ENCODE measurements at places on chromosomes 2 and 18. TPM values are rescaled to one million over a fixed set of nuclear protein-coding genes. Genes with fewer than 3 reads are reported as not detected.

AFF3 gene
- 13.9 TPM for total RNA-seq

RPIA gene
- total RNA-seq, result 4.1 TPM

IL1RL1 gene
- total RNA-seq, result under 0.01 TPM

CHCHD5 gene
- total RNA-seq, result 8.1 TPM

ELOA2 gene
- not detected for total RNA-seq
